ENCODE measurements at places on chromosomes 2 and 18.

- no peak for DNase-seq
Observed at GRCh38 chr2:84640411-84640810, 124.1 kb downstream of the DNAH6 start.

- DNase-seq = no peak
Observed at GRCh38 chr2:67214585-67215185, 182.4 kb upstream of the ETAA1 start.

- no peak for DNase-seq
Observed at GRCh38 chr2:151268085-151268484, 6.4 kb upstream of the RBM43 start.

DNA sequence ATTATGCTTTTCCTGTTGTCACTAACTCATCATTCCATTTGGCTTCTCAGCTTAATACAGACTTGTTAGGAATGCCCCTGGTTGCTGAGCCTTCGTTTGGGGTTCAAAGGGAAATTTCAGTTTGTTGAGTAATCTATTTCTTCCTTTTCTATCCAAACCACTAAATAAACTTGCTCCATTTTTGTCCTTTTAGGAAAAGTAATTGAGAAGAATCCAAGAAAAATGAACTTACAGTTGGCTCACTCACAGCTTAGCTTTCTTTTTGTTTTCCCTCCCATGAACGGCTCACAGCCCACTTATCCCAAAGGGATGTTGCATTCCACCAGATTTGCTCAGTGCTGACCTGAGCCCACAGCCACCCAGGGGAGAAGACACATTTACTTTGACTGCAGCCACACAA is 73.9 kb downstream of the SOX11 start:
- DNase-seq = no peak

DNA sequence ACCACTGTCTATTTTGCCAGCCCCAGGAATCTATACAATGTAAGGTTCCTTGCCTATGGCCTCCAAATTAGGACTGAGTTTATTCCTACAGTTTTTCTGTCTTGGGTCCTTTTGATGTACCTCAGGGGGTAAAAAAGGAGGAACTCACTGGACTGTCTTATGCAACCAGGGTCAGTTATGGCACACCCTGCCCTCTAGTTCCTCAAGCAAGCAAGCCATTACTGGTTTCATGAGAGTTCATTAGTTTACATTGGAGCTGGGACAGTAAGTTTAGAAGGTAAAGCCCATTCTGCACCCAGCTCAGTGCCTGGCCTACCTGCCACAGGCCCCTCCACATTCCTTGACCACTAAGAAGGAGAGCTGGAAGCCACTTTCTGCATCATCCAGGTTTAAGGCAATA is 68.7 kb upstream of the WIPF1 start:
- DNase-seq = no peak

DNA sequence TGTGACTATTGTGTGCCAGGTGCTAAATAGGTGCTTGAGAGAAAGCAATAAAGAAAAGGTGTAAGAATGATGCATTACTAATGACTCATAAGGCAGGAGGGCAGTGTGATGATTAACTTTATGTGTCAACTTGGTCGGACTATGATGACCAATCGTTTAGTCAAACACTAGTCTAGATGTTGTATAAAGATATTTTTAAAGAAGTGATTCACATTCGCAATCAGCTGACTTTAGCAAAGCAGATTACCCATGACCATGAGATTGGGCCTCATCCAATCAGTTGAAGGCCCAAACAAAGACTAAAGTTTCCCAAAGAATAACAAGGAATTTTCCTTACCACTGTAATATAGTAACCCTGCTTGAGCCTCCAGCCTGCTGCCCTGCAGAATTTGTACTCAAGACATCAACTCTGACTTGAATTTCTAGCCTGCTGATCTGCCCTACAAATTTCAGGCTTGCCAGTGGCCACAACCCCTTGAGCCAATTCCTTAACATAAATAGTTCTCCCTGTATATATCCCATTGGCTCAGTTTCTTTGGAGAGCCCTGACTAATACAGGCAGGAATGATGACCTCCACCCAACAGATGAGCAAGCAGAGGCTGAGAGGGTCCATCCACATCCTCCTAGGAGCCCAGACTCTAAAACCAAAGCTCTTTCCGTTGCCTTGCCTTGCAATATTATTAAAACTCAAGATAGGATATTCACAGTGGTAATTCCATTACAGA is 132.6 kb downstream of the ACTR3 start:
- DNase-seq = no peak

- DNase-seq = no peak
Observed at GRCh38 chr2:176085120-176085788, 1.5 kb upstream of the EVX2 start.

DNA sequence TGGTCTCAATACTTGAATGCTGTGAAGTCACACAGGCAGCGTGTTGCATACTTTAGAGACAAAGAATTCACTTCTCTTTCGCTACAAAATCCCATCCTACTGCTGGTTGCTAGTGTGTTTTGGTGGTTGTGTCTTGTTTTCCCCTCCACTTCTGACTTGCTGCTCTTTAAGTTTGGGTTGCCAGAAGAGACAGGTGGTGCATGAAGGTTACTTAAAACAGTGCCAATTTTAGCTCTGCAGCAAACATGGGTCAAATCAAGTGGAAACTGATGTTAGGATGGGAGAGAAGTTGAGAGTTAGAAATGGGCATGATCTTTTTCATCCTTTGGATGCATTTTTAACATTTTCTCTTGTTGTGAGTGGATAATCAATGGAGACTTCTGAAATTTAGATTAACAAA is 136.2 kb upstream of the KCNH7 start:
- no peak for DNase-seq

- DNase-seq = no peak
Observed at GRCh38 chr2:60652832-60653340, 99.4 kb upstream of the BCL11A start.

- DNase-seq = no peak
Observed at GRCh38 chr2:85827879-85828569, 60.8 kb downstream of the ST3GAL5 start.

DNA sequence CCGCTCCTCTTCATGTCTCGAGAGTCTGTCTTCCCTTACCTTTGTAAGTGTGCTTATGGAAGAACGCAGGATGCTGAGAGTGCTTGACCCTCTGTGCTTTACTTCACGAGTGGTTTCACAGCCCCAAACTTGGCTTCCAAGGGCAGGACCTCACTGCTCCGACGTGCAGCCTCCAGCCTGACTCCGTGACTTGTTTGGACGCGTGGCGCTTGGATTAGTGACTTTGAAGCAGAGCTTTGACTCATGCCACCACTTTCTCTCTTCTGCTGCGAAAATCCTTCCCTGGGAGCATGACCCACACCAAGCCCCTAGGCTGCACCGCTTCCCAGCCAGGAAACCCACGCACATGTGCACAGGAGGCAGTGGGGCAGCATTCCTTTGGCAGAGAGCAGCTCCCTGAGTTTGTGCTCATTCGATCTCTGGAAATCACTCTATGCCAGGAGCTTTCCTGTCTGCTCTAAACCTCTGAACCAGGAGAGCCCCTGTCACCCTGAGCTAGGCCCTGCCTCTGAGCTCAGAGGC is 207.8 kb upstream of the HS6ST1 start:
- DNase-seq = no peak

GRCh38 chr2:190477661-190478454 is 56.7 kb downstream of the NEMP2 start:
- no peak for DNase-seq

GRCh38 chr2:174072069-174072468 is 106.9 kb upstream of the SP3 start:
- no peak for DNase-seq

DNA sequence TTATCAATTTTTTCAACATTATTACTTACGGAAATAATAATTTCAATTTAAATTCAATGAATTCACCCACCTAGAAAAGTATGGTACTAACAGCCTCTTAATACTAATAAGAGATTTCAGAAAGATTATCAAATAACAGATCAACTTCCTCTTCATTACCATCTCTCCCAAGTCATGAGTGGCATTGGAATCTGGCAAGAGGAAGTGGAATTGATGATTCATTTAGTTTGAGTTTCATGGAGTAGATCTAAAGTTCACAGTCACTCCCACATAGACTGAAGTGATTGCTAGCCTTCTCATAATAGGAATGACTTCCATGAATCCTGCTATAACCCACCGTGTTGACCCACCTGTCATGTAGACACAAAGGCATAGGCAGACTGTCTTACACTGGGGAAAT is 77.7 kb upstream of the WDR75 start:
- no peak for DNase-seq

DNA sequence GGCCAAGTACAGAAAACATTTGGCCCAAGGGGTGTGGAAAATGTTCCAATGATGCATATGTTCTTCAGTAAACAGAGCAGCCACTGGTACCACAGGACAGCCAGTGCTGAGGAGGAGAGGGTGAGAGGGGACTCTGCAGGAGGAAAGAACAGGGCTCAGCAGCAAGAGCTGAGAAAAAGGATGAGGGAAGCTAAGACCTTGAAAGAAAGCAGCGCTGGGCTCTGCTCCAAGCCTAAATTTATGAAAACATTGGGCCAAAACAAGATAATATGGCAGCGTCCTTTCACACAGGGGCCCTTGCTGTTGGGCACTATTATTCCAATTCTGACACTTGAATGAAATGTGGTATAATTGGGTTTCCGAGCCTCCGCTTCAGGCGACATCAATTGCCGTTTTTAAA is 939.0 kb upstream of the FANCL start:
- no peak for DNase-seq

Data from hematopoietic multipotent progenitor cell treated with erythropoietin and hydrocortisone succinate and interleukin-3 and kit ligand, for 15 days (in vitro differentiated cells).